Activated naive CD8-positive, alpha-beta T cell treated with anti-CD3 and anti-CD28 coated beads, Interleukin-2, amount 10 ng/mL, durations not matched to agents 7 days and 5 days (primary cell): ENCODE measurements at places on chromosomes 1 and 21. TPM values are rescaled to one million over a fixed set of nuclear protein-coding genes. Genes with fewer than 3 reads are reported as not detected.

DNA sequence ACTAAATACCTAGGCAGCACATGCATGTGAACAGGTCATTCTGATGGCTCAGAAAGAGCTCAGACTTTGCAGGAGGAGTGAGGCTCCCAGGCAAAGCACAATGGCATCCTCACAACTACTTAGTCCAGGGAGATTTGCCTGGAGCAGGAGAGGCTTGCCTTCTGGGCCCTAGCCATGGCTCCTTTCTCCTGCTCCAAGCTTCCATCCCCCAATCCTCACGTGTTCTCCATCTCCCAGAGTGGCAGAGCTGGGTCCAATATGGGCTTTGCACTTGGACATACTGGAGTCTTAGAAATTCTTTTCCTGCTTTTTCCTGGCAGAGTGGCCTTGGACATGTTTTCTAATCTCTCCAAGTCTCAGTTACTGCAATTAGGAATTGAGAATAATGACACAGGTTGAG, 15.8 kb downstream of the MYBPH start:
- no peaks in the 10 kb centered on the region for H3K36me3 ChIP-seq
- H3K27me3 ChIP-seq, result peaks cover 20% of the 10 kb centered on the region
- H3K4me3 ChIP-seq, result no peak overlapping the region
- no peak for DNase-seq
- no peak overlapping the region for H3K27ac ChIP-seq
- no peaks in the 10 kb centered on the region for H3K4me1 ChIP-seq

DNA sequence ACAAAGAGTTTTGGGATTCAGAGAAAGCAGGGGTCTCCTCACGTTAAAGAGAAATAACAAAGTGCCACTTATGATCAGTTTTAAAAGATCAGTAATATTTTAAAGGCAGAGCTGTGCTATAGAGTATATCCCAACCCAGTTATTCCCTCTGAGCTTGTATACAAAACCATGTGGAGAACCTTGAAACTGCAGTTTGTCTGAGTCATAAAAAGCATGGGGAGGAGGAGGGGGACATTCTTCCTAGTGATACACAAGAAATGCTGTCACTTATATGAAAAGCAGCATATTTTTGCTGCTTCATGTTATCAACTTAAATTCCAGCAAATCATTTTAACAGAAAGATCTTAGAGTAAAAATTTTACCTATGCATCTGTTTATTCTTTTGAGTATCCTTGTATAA, 244.5 kb downstream of the GPR52 start:
- no peaks in the 10 kb centered on the region for H3K4me1 ChIP-seq
- no peak overlapping the region for H3K27ac ChIP-seq
- no peak for DNase-seq

GRCh38 chr1:89540406-89540970, 15.9 kb downstream of the LRRC8B start:
- no peak overlapping the region for H3K27ac ChIP-seq
- H3K4me1 ChIP-seq, result peaks cover 32% of the 10 kb centered on the region
- no peak for DNase-seq
- H3K27me3 ChIP-seq, result no peaks in the 10 kb centered on the region
- no peak overlapping the region for H3K4me3 ChIP-seq

DNA sequence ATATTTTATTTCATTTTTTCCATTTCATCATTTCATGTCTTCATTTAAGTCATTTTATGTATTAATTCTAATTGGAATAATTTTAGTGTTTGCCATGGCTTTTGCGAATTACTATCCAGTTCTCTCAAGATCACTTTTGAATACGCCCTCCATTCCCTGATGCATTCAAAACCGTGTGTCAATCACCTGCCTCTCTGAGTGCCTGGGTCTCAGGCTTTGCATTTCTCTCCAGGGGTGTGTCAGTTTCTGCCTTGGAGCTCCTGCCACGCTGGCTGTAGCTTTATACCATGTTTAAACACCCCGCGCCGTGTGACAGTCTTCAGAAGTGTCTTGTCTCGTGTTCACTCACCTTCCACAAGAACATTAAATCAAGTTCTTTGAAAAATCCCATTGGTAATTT, 7.4 kb upstream of the DNMT3L start:
- H3K27me3 ChIP-seq, result no peaks in the 10 kb centered on the region
- H3K4me3 ChIP-seq, result no peak overlapping the region
- no peak for DNase-seq
- H3K27ac ChIP-seq, result no peak overlapping the region
- no peaks in the 10 kb centered on the region for H3K36me3 ChIP-seq

- peaks cover 30% of the 10 kb centered on the region for H3K27me3 ChIP-seq
- H3K4me1 ChIP-seq, result no peaks in the 10 kb centered on the region
- no peaks in the 10 kb centered on the region for H3K36me3 ChIP-seq
- no peak overlapping the region for H3K4me3 ChIP-seq
These were observed 6.8 kb upstream of the SLAMF9 start for GRCh38 chr1:159960721-159961381.

- no peak overlapping the region for H3K27ac ChIP-seq
- H3K4me1 ChIP-seq, result no peaks in the 10 kb centered on the region
- DNase-seq, result no peak
- no peaks in the 10 kb centered on the region for H3K36me3 ChIP-seq
- no peaks in the 10 kb centered on the region for H3K27me3 ChIP-seq
These were observed 354.0 kb upstream of the RGS18 start for GRCh38 chr1:191804311-191804710.

DNA sequence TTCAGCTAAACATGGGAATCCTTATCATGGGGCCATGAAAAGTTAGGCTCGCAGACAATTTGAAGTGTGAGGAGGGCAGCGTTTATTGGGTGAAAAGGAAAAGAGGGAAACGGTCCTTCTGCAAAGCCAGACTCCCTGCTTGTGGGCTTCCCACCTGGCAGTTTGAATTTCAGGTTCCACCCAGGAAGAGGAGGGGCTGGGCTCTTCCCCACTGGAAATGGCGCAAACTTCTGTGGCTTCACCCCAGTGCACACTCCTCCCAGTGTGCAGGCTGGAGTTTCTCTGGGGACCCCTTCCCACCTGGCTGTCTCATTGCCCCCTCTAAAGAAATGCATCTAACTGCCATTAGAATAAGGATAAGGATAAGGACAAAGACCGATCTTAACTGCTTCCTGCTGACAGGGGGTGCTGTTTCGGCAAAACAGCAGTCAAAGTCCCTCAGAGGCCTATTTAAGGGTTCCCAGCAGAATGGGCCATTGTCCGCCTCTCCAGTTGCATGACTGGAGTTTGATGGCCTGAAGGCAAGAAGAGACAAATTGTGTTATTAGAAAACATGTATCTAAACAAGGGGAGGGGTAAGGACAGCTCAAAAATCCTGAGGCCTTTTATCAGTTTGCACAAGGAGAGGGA, 20.4 kb downstream of the AIM2 start:
- no peak overlapping the region for H3K4me3 ChIP-seq
- no peak for DNase-seq
- peaks cover 42% of the 10 kb centered on the region for H3K36me3 ChIP-seq
- H3K27me3 ChIP-seq, result no peaks in the 10 kb centered on the region
- peaks cover 18% of the 10 kb centered on the region for H3K4me1 ChIP-seq

GRCh38 chr1:32989160-32990050, 24.8 kb upstream of the RNF19B start:
- peaks cover 50% of the 10 kb centered on the region for H3K4me1 ChIP-seq
- H3K4me3 ChIP-seq, result peak overlapping the region; percentile 49
- H3K27ac ChIP-seq, result peak overlapping the region; percentile 17

- H3K27me3 ChIP-seq, result no peaks in the 10 kb centered on the region
- no peak for DNase-seq
- no peaks in the 10 kb centered on the region for H3K36me3 ChIP-seq
- H3K27ac ChIP-seq, result no peak overlapping the region
- H3K4me1 ChIP-seq, result peaks cover 5% of the 10 kb centered on the region
- H3K4me3 ChIP-seq, result no peak overlapping the region
These were observed 72.3 kb downstream of the MAP10 start for GRCh38 chr1:232877365-232878028.

DNA sequence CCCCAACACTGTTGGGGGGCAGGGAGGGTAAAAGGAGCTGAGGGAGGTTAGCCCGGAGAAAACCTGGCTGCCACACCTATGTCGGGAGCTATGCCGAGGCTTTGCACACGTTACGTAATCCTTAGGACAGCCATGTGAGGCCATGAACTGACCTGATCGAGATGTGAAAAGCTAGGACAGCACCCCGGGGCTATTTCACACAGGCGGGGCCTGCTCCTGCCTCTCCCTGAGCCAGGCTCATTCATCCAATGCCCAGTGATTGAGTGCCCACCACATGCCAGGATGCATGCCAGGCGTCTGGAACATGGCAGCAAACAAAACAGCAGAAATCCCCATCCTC, 30.2 kb downstream of the LDLRAP1 start:
- no peak overlapping the region for H3K4me3 ChIP-seq
- no peak for DNase-seq
- H3K27me3 ChIP-seq, result no peaks in the 10 kb centered on the region

- no peak within 1 kb of the TSS for H3K27ac ChIP-seq
- H3K36me3 ChIP-seq, result no peaks in the 10 kb centered on the region
- H3K4me3 ChIP-seq, result peak within 1 kb of the TSS; percentile 84
These were observed at the start of gene MEX3A for GRCh38 chr1:156082309-156083091. MEX3A (minus strand) TSS chr1:156082465; CDS start chr1:156081998, 467 bp downstream.

DNA sequence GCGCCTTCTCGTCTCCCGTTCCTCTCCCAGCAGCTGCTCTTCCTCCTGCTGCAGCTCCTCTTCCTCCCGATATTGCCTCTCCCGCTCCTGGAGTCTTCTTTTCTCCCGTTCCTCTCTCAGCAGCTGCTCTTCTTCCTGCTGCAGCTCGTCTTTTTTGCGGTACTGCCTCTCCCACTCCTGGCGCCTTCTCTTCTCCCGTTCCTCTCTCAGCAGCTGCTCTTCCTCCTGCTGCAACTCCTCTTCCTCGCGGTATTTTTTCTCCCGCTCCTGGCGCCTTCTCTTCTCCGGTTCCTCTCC, 5.3 kb downstream of the TCHH start:
- H3K4me1 ChIP-seq, result no peaks in the 10 kb centered on the region
- H3K4me3 ChIP-seq, result no peak overlapping the region
- peaks cover 1% of the 10 kb centered on the region for H3K36me3 ChIP-seq

DNA sequence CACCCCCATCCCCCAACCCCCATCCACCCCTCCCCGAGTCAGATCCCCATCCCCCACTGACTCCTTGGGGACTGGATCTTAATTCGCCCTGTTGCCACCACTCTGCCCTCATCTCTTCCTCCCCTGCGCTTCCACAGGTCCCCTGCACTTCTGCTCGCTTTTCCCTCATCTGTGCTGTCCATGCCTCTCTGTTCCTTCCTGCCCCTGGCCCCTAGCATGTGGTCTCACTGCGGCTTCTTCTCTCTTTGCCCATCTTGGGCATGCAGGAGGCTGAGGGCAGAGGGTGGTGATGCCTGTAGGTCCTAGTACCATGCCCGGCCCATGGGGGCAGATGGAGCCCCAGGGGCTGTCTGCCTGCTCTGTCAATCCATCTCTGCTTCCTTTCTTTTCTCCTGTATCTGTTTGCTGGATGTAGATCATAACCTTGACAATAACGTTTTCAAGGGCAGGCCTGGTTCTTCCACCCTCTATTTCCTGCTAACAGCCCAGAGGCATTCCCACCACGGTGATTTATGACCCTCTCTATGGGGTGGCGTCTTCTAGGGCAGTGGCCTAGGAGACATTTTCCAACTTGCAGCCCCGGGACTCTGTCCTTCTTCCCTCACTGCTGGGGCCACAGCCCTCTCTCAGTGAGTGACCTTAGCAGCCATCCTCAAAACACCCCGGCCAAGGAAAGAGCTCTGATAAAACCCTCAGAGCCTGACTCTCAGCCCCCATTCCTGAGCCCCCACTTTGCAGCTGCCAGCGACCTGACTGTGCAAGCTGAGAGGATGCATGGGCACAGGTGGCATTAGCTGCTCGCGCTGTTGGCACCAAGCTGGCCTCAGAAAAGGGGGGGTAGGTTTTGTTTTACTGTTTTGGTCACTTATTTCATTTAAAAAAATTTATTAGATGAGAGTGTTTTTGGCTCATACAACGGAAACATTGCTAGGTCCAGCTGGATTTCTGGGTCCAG, 33.9 kb downstream of the TMEM51 start:
- no peak for DNase-seq
- H3K4me3 ChIP-seq, result no peak overlapping the region
- H3K4me1 ChIP-seq, result peaks cover 2% of the 10 kb centered on the region
- H3K27ac ChIP-seq, result no peak overlapping the region
- H3K27me3 ChIP-seq, result peaks cover 9% of the 10 kb centered on the region

DNA sequence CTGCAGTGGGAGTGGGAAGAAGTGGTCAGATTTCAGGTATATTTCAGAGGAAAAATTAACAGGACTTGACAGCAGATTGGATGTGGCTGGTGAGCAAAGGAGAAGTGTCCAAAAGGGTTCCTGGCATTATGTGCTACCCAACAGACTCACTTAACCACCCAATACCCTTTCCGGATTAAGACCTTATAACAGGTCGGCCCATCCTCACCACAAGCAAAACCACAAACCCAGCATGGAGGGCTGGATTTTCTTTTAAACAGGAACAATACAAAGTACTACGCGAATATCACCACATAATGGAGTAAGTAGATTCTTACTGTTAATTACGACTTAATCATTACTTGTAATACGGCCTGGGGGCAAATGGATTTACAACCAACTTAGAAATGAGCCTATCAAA, 59.2 kb downstream of the WDR64 start:
- no peak overlapping the region for H3K27ac ChIP-seq
- DNase-seq, result no peak
- no peaks in the 10 kb centered on the region for H3K27me3 ChIP-seq
- no peaks in the 10 kb centered on the region for H3K36me3 ChIP-seq

GRCh38 chr1:229158341-229158921, 112.5 kb upstream of the RAB4A start:
- DNase-seq, result no peak
- peaks cover 2% of the 10 kb centered on the region for H3K27me3 ChIP-seq
- H3K4me3 ChIP-seq, result no peak overlapping the region
- peaks cover 19% of the 10 kb centered on the region for H3K4me1 ChIP-seq
- H3K27ac ChIP-seq, result no peak overlapping the region

Gene CR1
- total RNA-seq, result 12.2 TPM

Gene PM20D1
- total RNA-seq, result 0.50 TPM

Gene CYP4A22
- not detected for total RNA-seq

Gene ACTL8
- not detected for total RNA-seq

Gene STUM
- not detected for total RNA-seq

Gene S100A16
- not detected for total RNA-seq

Gene PIK3R3
- total RNA-seq, result 3.4 TPM

Gene ZRANB2
- 123 TPM for total RNA-seq
